GOT3 (cell line): ENCODE measurements at places on chromosomes 11 and 22.

- DNase-seq = no peak
These were observed at the start of gene TSPAN18 for GRCh38 chr11:44726283-44727113. TSS of gene TSPAN18 (plus strand) at chr11:44726962. CDS start at chr11:44906417, 179,455 bp downstream.

- no peak for DNase-seq
These were observed 34.8 kb downstream of the TSPAN18 start for GRCh38 chr11:44761551-44761961.

GRCh38 chr22:26658161-26658560 is 773 bp downstream of the MIAT start:
- DNase-seq = no peak

DNA sequence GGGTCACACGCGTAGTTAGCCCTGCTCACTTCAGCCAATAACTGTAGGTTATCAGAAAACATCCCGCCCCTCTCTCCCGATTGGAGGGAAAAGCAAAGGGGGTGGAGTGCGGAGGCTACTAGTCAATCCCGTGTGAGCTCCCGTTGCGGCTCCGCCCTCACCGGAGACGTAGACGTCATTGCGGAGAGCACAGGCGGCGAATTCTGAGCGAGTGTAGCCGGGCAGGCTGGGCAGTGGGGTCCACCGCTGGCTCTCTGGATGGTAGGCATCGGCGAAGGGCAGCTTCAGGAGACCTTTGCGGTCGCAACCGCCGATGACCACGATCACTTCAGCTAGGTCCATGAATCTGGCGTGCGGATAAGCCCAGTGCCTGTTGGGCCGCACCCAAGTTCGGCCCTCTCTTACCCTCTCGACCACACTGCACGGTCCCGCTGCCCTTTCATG is 4.7 kb downstream of the KLHL35 start:
- no peak for DNase-seq

DNA sequence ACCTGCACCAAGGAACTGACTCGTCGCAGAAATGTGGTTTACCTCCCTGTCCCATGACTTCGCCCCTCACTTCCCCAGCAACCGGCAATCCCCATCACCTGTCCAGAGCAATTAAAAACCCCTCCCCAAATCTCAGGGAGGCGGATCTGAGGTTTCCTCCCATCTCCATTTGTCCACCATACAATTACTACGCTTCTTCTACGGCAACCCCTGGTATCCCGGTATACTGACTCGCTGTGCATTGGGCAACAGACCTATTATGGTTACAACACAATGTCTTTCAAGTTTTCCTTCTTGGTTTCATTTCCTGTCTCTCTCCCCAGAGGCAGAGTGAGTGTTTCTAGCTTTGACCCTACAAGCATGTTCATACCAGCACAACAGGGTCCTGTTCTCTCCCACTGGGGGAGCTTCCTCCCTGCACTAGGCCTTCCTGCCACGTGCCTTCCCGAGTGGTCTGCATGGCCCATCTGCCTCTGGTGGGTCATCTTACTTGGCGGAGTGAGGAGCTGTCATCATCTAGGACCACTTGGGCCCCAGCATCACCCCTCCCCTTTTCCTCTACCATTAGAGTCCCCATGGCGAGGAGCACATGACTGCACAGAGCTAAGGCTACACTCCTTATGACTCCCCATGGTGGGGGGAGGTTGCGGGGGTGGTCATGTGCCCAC is 30.3 kb upstream of the NAP1L4 start:
- DNase-seq = no peak

GRCh38 chr22:26902401-26903029 is 245.1 kb downstream of the MIAT start:
- DNase-seq = no peak

GRCh38 chr11:27786331-27786730 is 86.1 kb upstream of the BDNF start:
- DNase-seq = no peak

GRCh38 chr22:46417769-46418168 is 82.3 kb downstream of the TRMU start:
- no peak for DNase-seq

GRCh38 chr11:35152575-35152974 is 13.6 kb downstream of the CD44 start:
- no peak for DNase-seq

DNA sequence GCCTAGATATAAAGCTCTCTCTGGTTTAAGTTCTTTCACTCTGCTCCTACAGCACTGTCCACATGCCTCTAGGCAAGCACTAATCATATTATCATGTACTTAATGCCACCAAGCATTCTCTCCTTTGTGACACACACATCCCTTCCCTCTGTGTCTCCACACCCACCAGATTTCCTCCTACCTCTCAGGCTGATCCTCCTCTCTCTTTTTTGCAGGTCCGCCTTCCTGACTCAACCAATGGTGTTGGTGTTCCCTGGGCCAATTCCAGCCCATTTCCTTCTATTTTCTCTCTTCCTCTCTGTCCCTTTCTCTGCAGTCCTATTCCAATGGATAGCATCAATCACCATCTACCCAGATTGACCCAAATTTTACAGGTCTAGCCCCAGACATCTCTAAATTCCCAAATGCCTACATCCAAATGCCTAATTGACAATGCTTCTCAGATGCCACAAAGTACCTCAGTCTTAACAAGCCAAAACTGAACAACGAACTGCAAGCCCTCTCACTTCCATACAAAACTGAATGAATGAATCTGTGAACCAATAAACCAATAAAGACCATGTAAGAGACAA is 504 bp upstream of the ZNF215 start:
- no peak for DNase-seq

GRCh38 chr11:94793002-94793401 is 24.8 kb downstream of the AMOTL1 start:
- DNase-seq = no peak

GRCh38 chr11:32574421-32574820 is 9.2 kb upstream of the EIF3M start:
- no peak for DNase-seq

- no peak for DNase-seq
These were observed 102.9 kb upstream of the PAX6 start for GRCh38 chr11:31913985-31914384.

- no peak for DNase-seq
These were observed at the start of gene RCOR2 for GRCh38 chr11:63916837-63917691. TSS of gene RCOR2 (minus strand) at chr11:63917164. CDS start at chr11:63916456, 708 bp downstream.

GRCh38 chr22:40341604-40342003 is 4.7 kb upstream of the ADSL start:
- no peak for DNase-seq

GRCh38 chr11:86551288-86552092 is 120.9 kb downstream of the ME3 start:
- DNase-seq = no peak

DNA sequence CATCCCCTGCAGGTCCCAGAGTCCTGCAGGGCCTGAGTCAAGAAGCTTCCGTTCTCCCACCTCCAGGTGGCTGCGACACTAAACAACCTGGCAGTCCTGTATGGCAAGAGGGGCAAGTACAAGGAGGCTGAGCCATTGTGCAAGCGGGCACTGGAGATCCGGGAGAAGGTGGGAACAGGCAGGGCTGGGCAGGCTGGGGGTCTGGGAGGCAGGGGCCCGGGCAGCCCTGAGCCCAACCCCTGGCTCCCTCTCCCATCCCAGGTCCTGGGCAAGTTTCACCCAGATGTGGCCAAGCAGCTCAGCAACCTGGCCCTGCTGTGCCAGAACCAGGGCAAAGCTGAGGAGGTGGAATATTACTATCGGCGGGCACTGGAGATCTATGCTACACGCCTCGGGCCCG is 4.7 kb upstream of the RAB1B start:
- DNase-seq = no peak

GRCh38 chr11:74671520-74672196 is 59.6 kb downstream of the CHRDL2 start:
- no peak for DNase-seq

GRCh38 chr11:68313574-68314202 is 1.3 kb downstream of the LRP5 start:
- no peak for DNase-seq

DNA sequence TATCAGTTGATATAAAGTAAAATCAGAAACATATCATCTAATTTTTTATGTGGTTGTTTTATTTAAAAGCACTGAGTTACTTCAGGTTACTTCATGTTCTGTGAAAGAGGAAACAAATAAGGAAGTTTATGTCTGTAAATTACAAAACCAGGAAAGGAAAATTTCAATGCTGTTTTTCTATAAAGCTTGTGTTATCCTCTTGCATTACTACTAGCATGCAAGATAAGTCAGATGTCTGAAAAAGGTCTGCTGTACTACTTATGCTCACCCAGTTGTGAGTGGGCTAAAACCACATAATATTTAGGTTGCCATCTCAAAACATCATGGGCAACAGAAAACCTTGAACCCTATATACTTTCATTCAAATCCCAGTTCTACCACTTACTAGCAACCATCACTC is 121.5 kb downstream of the ATG16L2 start:
- DNase-seq = no peak

- no peak for DNase-seq
These were observed 32.3 kb downstream of the AMOTL1 start for GRCh38 chr11:94800414-94800813.

DNA sequence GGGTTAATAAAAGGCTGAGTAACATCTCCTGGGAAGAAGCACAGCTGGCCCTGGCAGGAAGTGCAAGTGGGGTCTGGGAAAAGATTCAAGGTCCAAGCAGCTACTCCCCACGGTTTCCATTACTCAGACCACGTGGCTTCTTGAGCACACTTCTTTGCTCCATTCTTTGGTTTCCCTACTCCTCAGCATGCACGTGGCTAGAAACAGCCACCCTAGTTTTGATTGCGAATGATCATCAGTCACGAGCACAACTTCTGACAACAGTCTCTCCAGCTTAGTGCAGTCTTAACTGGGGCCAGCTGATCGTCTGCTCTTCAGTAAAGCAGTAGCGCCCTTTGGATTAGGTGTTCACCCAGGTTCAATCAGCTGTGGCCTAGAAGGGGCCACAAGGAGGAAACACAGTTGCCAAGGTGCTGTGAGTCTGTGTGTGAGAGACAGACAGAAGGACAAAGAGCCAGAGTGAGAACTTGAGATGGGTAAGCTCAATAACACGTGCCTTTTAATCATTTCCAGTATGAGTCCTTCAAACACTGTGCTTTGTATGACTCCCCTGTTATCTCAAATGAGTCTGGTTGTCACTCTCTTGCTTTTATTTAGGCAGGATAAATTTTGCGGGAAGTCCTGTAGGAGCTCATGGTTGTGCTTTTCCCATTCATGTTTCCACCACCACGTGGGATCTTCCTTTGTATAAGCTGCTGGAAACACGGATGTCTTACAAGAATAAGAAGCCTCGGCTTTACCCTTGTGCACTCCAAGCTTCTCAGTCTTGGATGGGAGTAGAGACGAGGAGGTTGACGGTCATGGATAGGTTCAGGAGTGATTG is 901 bp upstream of the PARVA start:
- DNase-seq = no peak

DNA sequence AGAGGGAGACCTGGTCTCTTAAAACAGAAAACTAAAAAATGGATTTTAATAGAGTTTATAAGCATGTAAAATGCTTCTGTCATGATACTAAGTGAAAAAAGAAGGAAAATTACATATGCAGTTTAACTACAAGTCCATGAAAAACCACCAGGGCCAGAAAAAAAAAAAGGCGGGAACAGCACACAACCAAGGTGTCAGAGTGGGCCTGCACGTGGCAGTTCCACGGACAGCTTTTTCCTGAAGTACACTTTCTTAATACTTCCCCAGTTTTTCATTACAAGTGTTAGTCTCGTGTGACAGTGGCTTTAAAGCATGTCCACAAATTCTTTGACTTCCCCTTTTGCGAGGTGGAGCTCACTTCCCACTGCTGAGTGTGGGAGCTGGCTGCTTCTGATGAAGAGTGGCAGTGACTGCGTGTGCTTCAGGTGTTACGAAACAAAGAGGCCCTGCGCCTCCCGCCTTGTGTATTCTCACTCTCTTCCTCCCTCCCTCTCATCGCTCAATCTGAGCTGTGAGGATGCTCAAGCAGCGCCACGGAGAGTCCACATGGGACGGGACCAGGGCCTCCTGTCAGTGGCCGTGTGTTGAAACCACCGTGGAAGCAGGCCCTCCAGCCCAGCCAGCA is 16.4 kb downstream of the PPM1F start:
- DNase-seq = no peak

- no peak for DNase-seq
These were observed 5.3 kb downstream of the CDPF1 start for GRCh38 chr22:46244771-46245170.

GRCh38 chr11:89321401-89321800 is 143.7 kb downstream of the TYR start:
- DNase-seq = no peak

DNA sequence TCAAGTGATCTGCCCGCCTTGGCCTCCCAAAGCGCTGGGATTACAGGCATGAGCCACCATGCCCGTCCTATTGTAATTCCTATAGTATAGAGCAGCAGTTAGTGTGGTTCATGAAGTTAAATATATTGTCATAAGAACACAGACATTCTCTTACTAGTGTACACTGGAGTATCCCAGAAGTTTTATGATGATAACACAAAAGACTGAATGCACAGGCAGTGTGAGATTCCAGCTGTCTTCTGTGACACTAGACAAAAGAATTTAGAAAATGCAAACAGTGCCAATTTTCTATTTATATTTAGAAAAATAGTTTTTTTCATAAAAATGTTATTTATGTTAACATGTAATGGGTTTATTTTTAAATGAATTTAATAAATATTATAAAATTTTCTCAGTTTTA is 39.4 kb upstream of the RBX1 start:
- no peak for DNase-seq

DNA sequence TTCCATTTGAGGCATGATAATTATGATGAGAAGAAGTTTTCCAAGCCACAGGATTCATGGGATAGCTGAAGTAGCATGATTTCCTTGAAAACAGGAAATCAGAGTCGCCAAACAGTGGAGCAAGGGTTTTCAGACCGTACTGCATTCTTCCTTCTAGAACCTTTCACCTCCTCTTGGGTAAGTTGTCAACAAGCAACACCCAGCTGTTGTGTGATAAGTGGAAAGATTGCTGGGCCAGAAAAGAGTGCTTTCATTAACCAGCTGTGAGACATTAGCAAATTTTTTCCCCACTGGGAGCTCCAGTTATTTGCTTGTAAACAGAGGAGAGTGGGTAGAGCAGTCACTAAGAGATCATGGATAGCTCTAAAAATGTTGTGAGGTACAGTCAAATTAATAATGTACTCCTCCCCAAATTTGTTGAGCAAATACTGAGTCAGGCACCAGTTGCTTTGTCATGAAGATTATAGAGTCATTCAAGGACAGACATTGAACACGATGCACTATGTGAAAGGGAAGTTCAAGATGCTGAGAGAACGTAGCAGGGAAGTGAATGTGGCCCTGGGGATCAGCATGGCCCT is 11.7 kb upstream of the MPEG1 start:
- no peak for DNase-seq

DNA sequence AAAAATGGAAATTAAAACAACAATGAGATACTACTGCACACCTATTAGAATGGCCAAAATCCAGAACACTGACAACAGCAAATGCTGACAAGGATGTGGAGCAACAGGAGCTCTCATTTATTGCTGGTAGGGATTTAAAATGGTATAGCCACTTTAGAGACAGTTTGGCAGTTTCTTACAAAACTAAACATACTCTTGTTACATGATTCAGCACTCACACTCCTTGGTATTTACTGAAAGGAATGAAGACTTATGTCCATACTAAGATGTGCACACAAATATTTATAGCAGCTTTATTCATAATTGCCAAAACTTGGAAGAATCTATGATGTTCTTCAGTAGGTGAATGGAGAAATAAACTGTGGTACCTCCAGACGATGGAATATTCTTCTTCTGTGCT is 40.8 kb downstream of the PGM2L1 start:
- DNase-seq = no peak

- DNase-seq = no peak
These were observed 16.9 kb upstream of the PIK3C2A start for GRCh38 chr11:17224727-17225126.
